ENCODE measurements at places on chromosomes 7 and 10. TPM values are rescaled to one million over a fixed set of nuclear protein-coding genes. Genes with fewer than 3 reads are reported as not detected.

Gene GPC2
- total RNA-seq = 3.9 TPM

Gene SVIL
- total RNA-seq = 1.5 TPM

Gene PALD1
- total RNA-seq = 20.9 TPM

Gene CADPS2
- total RNA-seq = 0.53 TPM

Gene SIRT1
- total RNA-seq = 12.0 TPM

Gene ANKRD2
- total RNA-seq = not detected

Gene GRM3
- total RNA-seq = 0.21 TPM

Gene TMEM196
- total RNA-seq = not detected

Gene CH25H
- not detected for total RNA-seq

Gene H2BK1
- total RNA-seq = 0.54 TPM

Gene IFIT1B
- not detected for total RNA-seq

Gene CLRN3
- total RNA-seq = not detected

Gene VIM
- total RNA-seq = 286 TPM

Gene CYP17A1
- 2.1 TPM for total RNA-seq

Gene LRRTM3
- total RNA-seq = not detected

Gene OR2A42
- total RNA-seq = not detected

Gene GBX1
- not detected for total RNA-seq

Gene ANKRD1
- total RNA-seq = not detected

Gene HK1
- total RNA-seq = 66.8 TPM

Gene ENTPD1
- 192 TPM for total RNA-seq

Gene NEURL1
- total RNA-seq = 0.05 TPM

Gene TMEM270
- total RNA-seq = not detected

Gene HOXA13
- not detected for total RNA-seq

Gene NACAD
- not detected for total RNA-seq

Gene PLEKHS1
- not detected for total RNA-seq

Gene BICC1
- 0.08 TPM for total RNA-seq

Gene NKX1-2
- not detected for total RNA-seq

Gene PLPP4
- total RNA-seq = 0.26 TPM

Gene NRCAM
- 1.4 TPM for total RNA-seq

Gene LHPP
- total RNA-seq = 6.5 TPM

Gene GRID1
- 0.08 TPM for total RNA-seq

Gene MEST
- total RNA-seq = 8.2 TPM

Gene ETV1
- total RNA-seq = 0.28 TPM

Gene ADCYAP1R1
- not detected for total RNA-seq

Gene OR2F1
- total RNA-seq = not detected

Gene TAS2R38
- total RNA-seq = not detected

Gene APBB1IP
- 67.0 TPM for total RNA-seq

Gene MYPN
- not detected for total RNA-seq

Gene SLC26A5
- total RNA-seq = not detected

Gene INMT
- total RNA-seq = not detected

Gene MOGAT3
- not detected for total RNA-seq

Gene TRIM74
- total RNA-seq = 0.31 TPM

Gene EPDR1
- total RNA-seq = 5.5 TPM

Gene CC2D2B
- total RNA-seq = 0.72 TPM

Gene FAM237B
- not detected for total RNA-seq

Gene TEX36
- total RNA-seq = not detected

Gene FFAR4
- total RNA-seq = not detected

Gene PDIA4
- total RNA-seq = 134 TPM

Gene TMEM26
- not detected for total RNA-seq

Gene TMEM213
- not detected for total RNA-seq

Gene SLC26A4
- not detected for total RNA-seq

Gene HOXA3
- 0.08 TPM for total RNA-seq

Gene FAM13C
- total RNA-seq = not detected

Gene DNAJC12
- total RNA-seq = 2.1 TPM

Gene RTKN2
- total RNA-seq = not detected

Gene HKDC1
- 0.13 TPM for total RNA-seq

Gene VWC2
- not detected for total RNA-seq

Gene MSMB
- total RNA-seq = not detected

Gene SLC16A9
- total RNA-seq = 4.8 TPM
